Natural killer cell (primary cell): ENCODE measurements at places on chromosomes 5 and 9. TPM values are rescaled to one million over a fixed set of nuclear protein-coding genes. Genes with fewer than 3 reads are reported as not detected.

DNA sequence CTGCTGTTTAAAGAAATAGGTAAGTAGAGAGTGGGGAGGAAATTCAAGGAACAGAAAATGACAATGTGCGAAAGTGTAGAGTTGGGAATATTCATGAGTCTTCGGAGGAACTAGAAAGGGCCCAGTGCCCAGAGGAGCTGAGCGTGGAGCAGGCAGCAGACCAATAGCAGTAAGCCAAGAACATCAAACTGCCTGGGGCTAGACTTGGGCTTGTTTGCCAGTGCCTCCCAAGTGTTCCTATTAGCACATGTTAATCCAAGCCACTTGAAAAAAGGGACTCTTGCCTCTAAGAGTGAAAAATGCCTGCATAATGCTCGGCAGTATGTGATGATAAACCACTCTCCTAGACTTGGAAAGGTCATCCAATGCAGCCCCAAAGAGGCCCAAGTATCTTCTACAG lies 1.2 kb upstream of the TAL2 start:
- no peak for DNase-seq

GRCh38 chr5:107456281-107456715 lies 214.4 kb downstream of the EFNA5 start:
- no peak for DNase-seq

DNA sequence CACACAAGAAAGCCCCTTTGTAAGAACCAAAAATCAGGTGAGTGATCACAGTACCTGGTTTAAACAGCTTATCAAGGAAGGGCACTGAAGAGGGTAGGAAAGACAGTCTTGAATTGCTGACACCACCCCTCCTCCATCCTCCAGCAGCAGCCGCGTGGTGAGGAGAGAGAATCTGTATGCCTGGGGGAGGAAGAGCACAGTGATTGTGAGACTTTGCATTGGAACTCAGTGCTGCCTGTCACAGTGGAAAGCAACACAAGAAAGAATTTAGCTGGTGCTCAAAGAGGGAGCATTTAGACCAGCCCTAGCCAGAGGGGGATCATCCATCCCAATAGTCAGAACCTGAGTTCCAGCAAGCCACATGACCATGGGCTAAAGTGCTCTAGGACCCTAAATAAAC lies 11.6 kb upstream of the STX17 start:
- DNase-seq: no peak

DNA sequence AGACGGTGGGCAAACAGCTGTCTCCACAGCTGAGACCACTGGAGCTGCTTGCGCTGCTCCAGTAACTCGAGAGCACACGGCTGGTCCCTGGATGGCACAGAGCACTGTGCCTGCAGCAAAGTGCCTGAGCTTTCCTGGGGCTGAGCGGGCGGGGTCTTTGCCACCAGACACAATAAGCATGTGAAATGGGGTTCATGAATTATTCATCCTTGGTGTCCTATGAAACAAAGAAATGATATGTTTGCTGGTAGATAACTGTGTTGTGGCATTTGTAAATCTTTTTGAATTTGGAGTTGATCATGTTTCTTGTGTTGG lies 151.7 kb upstream of the MPDZ start:
- no peak for DNase-seq

DNA sequence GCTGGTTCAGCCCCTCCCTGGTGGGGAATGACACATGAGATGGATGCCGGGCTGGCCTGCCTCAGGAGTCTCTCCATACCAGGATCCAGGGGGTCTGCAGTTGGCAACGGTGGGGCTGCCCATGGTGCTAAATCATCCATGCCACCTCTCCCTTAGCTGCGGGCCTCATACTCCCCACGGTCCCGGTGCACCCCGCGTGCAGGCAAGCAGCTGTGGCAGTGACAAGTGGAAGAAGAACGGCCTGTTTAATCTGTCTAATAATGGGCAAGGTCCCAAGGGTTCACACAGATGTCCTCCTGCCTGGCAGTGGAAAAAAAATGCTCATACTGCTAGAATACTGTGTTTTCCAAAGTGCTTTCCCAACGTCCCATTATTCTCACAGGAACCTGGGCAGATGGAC lies 196.9 kb upstream of the PANK3 start:
- DNase-seq: no peak

FAM200C gene
- 0.33 TPM for total RNA-seq

AJM1 gene
- total RNA-seq: 26.6 TPM

SELENOP gene
- 1.8 TPM for total RNA-seq
